NCI-H1105 (cell line): ENCODE measurements at places on chromosomes 7 and 10.

DNA sequence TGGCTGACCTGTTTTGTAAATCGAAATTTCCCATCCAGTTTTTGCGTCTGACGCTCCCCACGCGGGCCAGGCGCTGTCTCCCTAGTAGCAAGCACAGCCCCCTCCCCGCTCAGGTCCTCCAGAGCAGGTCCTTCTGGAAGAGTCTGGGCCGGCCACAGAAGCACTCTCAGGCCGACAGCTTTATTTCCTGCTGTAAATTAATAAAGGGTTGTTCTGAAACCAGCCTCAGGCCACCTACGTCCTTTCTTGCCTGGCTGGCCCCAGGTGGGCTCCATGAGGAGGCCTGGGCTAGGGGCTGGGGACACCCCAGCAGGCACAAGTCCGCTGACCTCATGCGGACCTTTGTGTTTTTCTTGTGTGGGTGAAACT lies 35.2 kb downstream of the CAMK2B start:
- no peak for DNase-seq

DNA sequence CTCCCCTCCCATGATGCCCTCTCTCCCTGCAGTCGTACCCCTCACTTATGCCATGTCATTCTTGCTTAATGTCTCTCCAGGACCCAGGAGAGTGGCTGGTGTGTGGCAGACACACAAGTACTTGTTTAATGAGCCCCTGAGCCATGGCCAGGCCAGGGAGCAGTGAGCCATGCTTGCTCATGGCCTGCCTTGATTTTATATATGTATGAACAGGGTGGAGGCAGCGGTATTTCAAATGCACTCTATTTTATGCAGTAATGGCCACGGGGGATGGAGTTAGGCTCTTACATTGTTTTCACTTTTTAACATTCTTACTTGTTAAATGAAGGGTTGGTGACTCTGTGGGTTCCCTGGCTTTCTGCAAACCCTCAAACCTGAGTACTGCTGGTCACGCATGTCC lies 144.8 kb downstream of the FANK1 start:
- no peak for DNase-seq

DNA sequence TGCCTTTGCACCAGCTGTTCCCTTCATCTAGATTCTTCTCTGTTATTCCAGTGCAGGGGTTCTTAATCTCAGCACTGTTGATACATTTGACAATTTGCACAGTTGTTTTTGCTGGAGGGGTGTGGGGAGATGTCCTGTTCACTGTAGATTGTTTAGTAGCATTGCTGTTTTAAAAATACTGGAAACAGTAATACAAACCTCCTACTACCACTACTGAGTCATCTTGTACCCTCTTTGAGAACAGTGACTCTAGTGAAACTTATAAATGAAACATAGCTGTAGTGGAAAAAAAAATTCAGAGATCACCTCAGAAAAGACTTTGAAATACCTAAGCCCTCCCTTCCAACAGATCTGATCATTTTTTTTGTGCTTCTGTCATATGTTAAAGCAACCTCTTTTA lies 154.8 kb upstream of the TMEM196 start:
- DNase-seq = no peak

GRCh38 chr7:82818171-82818570 lies 344.5 kb downstream of the PCLO start:
- no peak for DNase-seq

GRCh38 chr7:35537067-35538023 lies 157.6 kb downstream of the HERPUD2 start:
- DNase-seq = peak; percentile 66

- DNase-seq = peak; percentile 61
These were observed 119.5 kb downstream of the CPED1 start for GRCh38 chr7:121107923-121108498.

- peak; percentile 2 for DNase-seq
These were observed 22.1 kb upstream of the CARD11 start for GRCh38 chr7:3065724-3066143.

DNA sequence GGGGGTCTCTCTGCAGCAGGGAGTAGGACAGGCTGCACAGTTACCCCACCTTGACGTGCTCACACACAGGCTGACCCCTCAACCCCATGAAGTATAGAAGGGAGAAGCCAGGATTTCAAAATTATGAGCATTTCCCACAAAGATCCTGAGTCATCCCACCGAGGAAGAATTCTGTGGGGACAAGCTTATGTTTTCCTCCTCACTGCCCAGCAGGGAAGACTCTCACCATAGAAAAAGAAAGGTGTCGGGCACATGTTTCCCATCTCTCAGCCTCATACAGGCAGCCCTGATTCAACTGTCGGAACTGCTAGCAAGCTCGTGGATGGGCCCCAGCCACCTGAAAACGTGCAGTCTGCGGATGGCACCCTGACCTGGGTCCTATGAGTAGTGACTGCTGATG lies 499.7 kb upstream of the MKI67 start:
- no peak for DNase-seq

- DNase-seq = no peak
These were observed 244.5 kb downstream of the GATA3 start for GRCh38 chr10:8298896-8299570.

GRCh38 chr7:124449896-124450295 lies 315.7 kb downstream of the GPR37 start:
- DNase-seq = no peak

GRCh38 chr10:98570834-98571233 lies 124.1 kb upstream of the HPS1 start:
- DNase-seq = no peak

DNA sequence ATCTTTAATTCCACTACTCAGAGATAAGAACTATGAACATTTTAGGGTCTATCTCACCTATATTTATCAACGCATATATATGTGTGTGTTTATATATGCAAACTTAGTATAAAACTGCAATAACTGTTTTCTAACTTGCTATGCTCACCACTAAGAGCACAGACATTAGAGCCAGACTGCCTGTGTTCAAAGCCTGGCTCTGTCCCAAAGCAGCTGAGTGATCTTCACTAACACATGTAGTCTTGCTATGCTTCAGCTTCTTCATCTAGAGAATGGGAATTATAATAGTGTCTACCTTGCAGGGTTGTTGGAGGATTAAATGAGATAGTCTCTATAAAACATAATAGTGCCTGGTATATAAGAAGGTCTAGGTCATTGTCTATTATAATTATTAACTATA lies 165.5 kb downstream of the MAGI2 start:
- DNase-seq = no peak

GRCh38 chr10:126075009-126075408 lies 178.6 kb downstream of the FANK1 start:
- no peak for DNase-seq

- no peak for DNase-seq
These were observed 30.2 kb downstream of the DOCK1 start for GRCh38 chr10:126935263-126935946.

DNA sequence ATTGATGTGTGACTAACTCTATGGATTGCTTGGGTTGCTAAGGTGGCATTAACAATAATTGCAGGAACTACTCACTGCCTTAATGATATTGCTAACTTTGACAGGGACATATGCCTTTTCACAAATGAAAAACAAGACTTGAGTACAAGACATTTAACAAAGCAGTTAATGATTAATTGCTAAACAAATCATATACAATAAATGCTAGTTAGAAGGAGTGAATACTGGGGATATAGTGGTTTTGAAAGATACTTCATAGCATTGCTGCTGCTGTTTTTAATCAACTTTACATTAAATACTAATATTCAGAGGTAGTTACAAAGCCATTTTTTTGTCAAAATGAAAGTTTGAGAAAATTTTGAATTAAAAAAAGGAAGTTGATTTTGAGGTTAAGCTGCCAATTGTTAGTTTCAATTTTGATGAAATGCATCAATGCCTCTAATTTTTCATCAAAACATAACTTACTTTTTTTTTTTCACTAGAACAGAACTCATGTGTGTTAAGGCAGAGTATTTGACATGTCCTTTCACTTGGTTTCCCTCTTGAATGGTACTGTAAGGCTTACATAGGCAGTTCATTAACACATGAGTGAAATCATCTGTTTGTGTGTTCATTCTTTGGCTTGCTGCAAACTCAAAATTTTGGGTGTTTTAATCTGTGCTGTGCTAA lies 106.2 kb upstream of the SEMA3D start:
- DNase-seq = no peak

GRCh38 chr7:52017802-52018679 lies 701.4 kb upstream of the COBL start:
- no peak for DNase-seq

GRCh38 chr10:124345521-124345920 lies 73.2 kb downstream of the OAT start:
- no peak for DNase-seq

GRCh38 chr7:132897093-132897687 lies 184.7 kb downstream of the CHCHD3 start:
- DNase-seq = no peak

GRCh38 chr7:39623732-39624441 lies 515 bp downstream of the RALA start:
- no peak for DNase-seq

- no peak for DNase-seq
These were observed 106.2 kb downstream of the PLXDC2 start for GRCh38 chr10:19922236-19922963.

- no peak for DNase-seq
These were observed 73.1 kb upstream of the UCN3 start for GRCh38 chr10:5291501-5292195.

- DNase-seq = no peak
These were observed 34.6 kb upstream of the PLPP4 start for GRCh38 chr10:120422457-120422856.

GRCh38 chr7:32108651-32109050 lies 38.4 kb upstream of the PDE1C start:
- no peak for DNase-seq

- no peak for DNase-seq
These were observed 27.1 kb downstream of the COPG2 start for GRCh38 chr7:130641497-130641896.

DNA sequence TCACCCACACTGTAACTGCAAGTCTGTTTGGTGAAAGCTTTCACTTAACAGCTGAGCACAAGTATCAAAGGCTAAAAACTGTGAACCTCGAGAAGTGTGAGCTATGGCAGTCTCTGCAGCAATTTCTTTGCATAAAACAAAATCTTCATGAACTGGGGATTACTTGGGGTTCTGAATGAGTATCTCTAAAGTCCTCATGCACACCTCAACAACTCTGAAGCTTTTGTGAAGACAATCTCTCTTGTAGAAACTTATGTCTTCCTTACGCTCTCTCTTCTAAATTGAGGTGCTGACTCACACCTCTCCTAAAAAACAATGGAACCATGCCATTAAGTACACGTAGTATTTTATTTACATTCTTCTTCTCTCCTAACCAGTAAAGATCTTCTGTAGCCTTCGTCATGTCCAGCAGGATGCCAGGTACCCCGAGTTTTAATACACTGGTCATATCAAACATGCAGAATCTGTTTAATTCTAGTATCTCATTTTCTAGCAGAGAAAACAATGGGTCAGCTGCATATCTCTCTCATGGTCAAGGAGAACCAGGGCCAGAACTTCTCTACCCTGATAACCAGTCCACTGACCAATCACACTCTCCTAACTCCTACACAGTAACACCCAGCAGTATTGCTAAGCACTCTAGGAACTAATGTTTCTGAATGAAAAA lies 76.9 kb downstream of the UBE2H start:
- no peak for DNase-seq

DNA sequence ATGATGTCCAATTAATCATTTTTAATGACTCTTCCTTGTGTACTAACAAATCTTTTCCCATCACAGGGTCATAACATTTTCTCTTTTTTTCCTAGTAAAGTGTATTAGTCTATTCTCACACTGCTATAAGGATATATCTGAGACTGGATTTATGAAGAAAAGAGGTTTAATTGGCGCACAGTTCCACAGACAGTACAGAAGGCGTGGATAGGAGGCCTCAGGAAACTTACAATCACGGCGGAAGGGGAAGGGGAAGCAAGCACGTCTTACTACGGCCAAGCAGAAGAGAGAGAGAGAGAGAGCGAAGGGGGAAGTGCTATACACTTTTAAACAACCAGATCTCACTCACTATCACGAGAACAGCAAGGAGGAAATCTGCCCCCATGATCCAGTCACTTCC lies 359.4 kb upstream of the NFE2L3 start:
- no peak for DNase-seq

GRCh38 chr10:85979598-85979997 lies 387.0 kb downstream of the GRID1 start:
- DNase-seq = no peak

DNA sequence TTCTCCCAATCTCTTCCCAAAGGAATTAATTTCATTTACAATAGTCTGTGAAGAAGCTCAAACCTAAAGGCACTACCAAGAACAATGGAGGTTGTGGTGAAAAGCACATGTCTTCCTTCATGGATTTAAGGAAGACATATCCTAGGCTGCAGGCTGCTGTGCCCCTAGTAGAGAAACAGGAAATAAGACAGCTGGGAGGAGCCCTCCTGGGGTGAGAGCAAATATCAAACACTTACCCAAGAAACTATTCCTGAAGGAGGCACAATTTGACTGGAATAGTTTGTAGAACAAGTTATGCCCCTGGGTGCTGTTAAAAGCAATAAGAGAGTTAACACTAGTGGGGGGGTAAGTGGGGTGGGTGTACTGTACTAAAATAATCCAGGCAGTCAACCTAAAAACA lies 30.1 kb downstream of the PDZD8 start:
- no peak for DNase-seq
